Stimulated activated CD8-positive, alpha-beta memory T cell treated with anti-CD3 and anti-CD28 coated beads, Interleukin-2, amount 100 ng/mL, for 1 hour (primary cell): ENCODE measurements at places on chromosomes 7 and 10.

GRCh38 chr10:6738112-6738768 is 158.2 kb upstream of the PRKCQ start:
- no peak for DNase-seq

DNA sequence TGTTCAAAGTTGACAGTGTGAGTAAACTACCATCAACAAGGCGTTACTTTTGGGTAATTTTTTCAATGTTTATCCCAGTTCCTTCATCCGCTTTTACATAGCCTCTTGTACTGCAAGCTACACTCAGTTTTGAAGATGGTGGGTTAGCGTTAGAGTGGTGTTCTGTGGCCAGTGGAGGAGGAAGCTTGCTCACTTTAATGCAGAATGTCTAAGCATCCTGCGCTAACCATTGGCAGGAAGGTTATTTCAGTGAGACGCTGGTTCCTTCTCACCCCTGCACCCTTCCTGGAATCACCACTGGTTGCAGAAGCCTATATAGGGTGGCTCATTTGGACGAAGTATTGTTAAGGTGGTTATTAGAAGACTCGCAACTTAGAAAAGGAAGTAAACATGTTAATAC is 159.1 kb downstream of the CELF2 start:
- DNase-seq: no peak

DNA sequence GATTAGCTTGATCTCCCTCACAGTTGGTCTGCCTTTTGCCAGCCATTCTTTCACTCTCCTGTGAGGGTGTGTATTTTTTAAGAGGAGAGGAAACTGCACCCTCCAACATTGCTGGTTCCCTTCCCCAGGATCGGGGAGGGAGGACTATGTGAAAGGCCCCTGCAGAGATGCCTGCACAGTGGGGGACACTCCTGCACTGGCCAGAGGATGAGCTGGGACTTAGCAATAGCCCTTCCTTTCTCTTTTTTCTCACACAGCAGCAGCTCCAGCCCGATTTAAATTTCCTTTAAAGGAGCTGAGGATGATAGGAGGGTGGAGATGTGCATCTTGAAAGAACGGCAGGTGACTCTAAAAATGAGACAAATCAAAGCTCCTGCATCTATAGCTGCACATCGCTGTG is 18.7 kb downstream of the SORCS3 start:
- no peak for DNase-seq

DNA sequence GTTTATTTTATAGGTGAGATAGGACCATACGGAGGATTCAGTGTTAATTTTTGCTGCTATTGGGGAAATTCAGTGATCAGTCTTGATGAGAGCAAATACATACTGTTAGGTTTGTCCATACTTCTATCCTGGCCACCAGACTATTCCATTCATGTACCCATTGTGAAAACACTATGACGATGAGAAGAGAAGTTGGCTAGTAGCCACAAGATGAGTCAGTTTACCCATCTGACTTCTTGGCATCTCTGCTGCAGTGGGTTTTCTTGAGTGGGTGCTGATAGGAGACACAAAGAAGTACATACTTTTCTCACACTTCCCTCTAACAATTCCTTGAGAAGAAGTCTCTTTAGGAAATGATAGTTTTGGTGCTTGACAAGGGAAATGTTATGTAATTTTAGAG is 133.1 kb downstream of the TFPI2 start:
- DNase-seq: no peak

DNA sequence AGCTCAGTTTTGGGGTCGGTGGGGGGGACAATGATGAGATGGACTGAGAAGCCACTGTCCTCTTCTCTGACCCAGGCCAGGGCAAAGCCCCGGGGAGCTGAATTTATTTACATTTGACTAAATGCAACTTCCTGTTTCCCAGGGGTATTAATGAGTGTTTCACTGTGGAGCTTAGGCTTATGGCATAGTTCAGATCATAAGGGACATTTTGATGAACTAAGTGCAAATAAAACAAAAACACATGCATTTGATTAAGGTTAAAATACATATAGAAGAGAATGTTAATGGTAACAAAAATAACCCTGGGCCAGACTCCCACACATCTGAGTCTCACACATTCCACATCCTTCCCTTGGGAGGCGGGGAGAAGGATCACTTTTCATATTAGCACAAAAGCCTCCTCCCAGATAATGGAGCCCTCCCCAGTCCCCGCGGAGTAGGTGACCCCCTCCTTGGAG is 320.6 kb downstream of the FRMD4A start:
- no peak for DNase-seq

- DNase-seq: no peak
Measured at GRCh38 chr10:3372281-3372680, 199.7 kb upstream of the PITRM1 start.

DNA sequence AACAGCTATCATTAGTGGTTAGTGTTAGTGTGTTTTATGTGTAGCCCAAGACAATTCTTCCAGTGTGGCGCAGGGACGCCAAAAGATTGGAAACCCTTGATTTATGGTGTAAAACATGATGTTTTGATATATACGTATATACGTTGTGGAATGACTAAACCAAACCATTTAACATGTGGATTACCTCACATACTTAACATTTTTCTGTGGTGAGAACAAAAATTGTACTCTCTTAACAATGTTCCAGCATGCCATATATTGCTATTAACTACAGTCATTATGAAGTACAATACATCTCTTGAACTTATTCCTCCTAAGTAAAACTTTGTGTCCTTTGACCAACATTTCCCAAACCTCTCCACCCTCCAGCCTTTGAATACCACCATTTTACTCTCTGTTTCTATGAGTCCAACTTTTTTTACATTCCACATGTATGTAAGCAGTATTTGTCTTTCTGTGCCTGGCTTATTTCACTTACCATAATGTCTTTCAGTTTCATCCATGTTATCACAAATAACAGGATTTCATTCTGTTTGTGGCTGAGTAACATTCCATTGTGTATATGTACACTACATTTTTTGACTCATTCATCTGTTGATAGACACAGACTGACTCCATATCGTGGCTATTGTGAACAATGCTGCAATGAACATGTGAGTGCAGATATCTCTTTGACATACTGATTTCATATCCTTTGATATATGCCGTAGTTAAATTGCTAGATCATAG is 42.2 kb upstream of the MAGI2 start:
- DNase-seq: no peak

GRCh38 chr10:36465604-36466379 is 659.6 kb upstream of the ANKRD30A start:
- DNase-seq: no peak

GRCh38 chr7:42392826-42393225 is 155.8 kb upstream of the GLI3 start:
- DNase-seq: no peak

- no peak for DNase-seq
Measured at GRCh38 chr10:99357691-99358090, 28.5 kb downstream of the CNNM1 start.

DNA sequence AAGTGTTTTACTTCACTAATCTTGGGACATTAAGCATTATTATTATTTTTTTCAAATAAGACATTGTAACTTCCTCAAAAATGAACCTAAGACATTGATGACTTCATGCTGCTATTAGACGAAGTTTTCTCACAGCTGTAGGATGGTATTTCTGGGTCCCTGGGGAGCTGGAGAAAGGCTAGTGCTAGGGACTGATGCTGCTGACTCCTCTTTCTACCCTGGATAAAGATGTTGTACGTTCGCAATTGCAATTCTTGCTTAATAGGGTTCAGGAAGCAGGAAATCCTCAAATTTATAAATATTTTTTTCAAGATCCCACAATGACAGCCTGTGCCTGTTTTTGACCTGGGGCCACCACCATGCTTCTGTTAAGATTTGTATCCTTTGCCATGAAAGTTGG is 526.0 kb downstream of the CCSER2 start:
- DNase-seq: no peak

DNA sequence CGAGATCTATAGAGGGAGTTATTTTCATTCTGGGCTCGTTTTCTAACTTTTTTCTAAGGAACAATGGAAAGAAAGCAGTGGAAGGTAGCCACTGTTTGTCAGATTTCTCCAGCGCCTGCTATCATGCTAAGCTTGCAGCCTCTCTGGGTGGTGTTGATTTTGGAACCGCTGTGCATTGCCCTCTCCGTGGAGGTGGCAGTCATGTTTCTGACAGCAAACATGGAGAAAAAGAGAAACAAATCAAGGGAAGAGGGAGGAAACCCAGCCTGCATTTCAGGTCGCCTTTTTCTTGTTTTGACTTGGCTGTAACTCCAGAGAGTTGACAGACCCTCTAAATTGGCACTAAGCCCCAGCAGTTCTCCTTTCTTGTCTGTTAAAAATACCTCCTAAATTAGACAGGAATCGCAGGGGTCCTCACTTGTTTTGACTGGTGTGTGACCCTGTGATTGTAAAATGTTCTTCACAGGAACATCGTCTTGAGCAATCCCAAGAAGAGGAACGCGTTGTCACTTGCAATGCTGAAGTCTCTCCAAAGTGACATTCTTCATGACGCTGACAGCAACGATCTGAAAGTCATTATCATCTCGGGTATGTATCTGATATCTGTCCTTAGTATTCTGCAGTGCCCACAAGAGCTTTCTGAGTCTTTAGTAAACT is 4.8 kb downstream of the ECHDC3 start:
- no peak for DNase-seq

DNA sequence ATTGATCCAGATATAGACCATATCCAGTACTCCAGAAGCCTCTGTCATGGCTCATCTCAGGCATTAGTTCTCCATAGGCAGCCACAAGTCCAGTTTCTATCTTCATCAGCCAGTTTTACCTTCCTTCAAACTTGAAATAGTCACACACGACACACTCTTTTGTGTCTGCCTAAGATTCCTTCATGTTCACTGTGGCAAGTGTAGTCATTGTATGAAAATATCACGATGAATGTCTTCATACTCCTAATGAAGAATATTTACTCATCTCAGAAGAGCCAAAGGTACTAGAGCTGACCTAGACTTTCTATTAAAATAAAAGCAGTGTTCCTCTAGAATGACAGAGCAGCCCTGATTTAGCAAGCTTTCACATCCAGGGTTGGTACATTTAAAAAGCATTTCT is 230.7 kb downstream of the SNX13 start:
- no peak for DNase-seq

- no peak for DNase-seq
Measured at GRCh38 chr7:113856010-113856409, 62.8 kb downstream of the PPP1R3A start.

DNA sequence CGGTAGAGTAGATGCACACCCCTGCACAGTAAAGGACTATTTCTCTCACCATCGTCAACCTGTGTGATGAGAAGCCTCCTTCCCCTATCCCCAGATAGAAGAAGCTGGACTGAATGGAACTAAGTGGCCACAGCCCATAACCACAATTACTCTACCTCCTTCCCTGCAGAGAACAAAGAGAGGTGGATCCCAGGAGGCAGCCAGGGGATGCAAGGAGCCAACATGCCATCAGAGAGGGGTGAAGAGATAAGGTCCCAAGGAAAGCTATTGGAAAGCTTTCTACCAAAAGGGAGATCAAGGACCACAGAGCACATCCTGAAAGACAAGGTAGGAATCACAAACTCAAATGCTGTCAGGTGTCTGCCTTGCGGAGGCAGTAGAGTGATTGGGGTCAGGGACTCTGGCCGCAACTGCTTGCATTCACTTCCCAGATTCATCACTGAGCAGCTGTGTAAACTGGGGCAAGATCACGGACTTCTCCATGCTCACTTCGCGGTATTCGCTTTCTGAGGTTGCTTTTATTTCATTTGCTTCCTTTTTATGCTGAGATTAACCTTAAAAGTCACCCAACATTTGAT is 81.6 kb upstream of the MYO3A start:
- DNase-seq: no peak

GRCh38 chr10:17989908-17990767 is 38.4 kb downstream of the SLC39A12 start:
- DNase-seq: no peak

GRCh38 chr10:99681553-99681952 is 22.2 kb downstream of the ENTPD7 start:
- no peak for DNase-seq

- DNase-seq: no peak
Measured at GRCh38 chr10:15324611-15325010, 46.5 kb downstream of the FAM171A1 start.

GRCh38 chr10:28558186-28558585 is 25.3 kb downstream of the WAC start:
- DNase-seq: no peak

- DNase-seq: no peak
Measured at GRCh38 chr10:103614306-103615158, 121.0 kb downstream of the NEURL1 start.

- DNase-seq: no peak
Measured at GRCh38 chr10:52653263-52653909, 119.2 kb downstream of the MBL2 start.

DNA sequence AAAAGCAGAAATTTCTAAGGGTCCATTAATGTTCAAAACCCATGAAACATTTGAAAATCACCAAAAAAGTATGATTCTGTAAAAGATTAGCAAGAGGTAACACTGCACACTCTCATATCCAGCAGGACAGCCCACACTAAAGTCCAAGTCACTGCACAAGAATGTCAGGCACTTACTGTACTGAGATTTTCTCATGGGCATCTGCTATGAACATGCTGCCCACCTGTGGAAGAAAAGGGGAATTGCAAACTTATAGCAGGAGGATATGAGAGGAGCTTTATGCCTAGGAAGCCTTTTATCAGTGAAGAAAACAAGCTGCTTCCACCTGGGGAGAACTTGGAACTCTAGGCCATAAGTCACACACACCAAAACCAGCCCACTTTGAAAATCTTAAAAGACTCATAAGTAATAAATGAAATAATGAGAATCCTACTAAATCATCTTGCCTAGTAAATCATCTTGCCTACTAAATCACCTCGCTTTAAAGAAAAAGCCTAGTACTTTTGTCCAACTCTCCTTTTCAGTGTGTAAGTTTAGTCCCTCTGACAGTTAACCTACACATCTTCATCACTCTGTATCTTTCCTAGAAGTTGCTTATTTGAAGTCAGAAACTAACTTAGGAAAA is 46.1 kb downstream of the ARMH3 start:
- DNase-seq: no peak

- DNase-seq: no peak
Measured at GRCh38 chr10:77313066-77313750, 324.4 kb downstream of the KCNMA1 start.

DNA sequence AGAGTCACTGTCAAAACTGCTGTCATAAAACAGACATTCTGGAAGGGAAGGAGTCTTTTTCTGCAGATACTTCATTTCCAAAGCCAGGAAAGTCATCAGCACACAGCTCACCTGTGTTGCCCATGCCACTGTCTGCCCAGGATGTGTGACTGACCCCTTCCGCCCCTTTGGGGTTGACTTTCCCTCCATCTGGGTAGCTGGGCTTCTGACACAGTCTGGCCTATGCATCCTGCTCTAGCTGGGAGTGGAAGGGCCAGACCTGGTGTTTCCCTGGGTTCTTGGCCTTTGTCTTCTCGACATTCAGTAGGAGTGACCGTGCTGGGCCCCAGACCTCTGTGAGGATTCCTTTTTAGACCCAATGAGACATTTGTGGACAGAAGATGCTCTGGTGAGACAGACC is 378.9 kb upstream of the NUPR2 start:
- DNase-seq: no peak

DNA sequence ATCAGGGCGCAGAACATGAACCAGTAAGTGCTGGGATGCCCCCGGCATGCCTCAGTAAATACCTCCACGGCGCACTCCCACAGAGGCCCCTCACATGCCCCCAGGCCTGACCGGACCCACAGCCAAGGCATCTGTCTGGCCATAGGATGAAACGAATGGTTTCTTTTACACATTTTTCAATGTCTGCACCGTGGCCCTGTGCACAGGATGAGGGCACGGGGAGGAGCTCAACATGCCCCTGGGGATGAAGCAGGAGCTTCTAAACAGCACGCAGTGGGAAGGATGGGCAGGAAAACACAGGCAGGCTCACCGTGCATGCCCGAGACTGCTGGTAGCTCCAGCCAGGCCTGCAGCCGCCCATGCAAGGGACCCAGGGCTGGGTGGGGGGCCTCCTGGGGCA is 283.3 kb downstream of the TNS3 start:
- no peak for DNase-seq

- DNase-seq: no peak
Measured at GRCh38 chr10:27413387-27413786, 90.7 kb upstream of the RAB18 start.
